ENCODE measurements at places on chromosomes 7 and 10. TPM values are rescaled to one million over a fixed set of nuclear protein-coding genes. Genes with fewer than 3 reads are reported as not detected.

The NEUROG3 gene
- not detected for total RNA-seq

The SPDYE9 gene
- under 0.01 TPM for total RNA-seq

The GRID2IP gene
- total RNA-seq: not detected

The C10orf53 gene
- not detected for total RNA-seq

The ZNF722 gene
- not detected for total RNA-seq

The TMEM176B gene
- not detected for total RNA-seq

The IDI1 gene
- total RNA-seq: 109 TPM

The COL28A1 gene
- not detected for total RNA-seq

The ZNF479 gene
- not detected for total RNA-seq

The CYP3A4 gene
- total RNA-seq: not detected

The FANK1 gene
- total RNA-seq: 1.3 TPM

The ABI1 gene
- 30.4 TPM for total RNA-seq

The CHN2 gene
- 0.29 TPM for total RNA-seq
